Colonic mucosa (tissue), 4 donors: ENCODE measurements at places on chromosomes 2 and 18. TPM values are rescaled to one million over a fixed set of nuclear protein-coding genes. Genes with fewer than 3 reads are reported as not detected.

DNA sequence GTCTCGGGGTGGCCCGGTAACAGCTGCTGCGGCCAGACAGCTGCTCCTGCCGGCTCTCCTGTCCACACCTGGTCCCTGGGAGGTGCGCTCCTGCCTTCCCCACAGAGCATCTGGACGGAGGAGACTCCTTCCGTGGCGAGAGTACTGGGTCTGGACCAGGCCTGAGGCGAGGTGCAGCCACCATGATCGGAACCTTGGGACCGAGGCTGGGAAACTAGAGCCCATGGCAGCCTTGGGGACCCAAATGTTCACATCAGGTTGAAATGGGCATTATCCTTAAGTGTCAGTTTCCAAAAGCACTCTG is 628 bp downstream of the GIGYF2 start:
- peak overlapping the region; percentile 99 for H3K4me3 ChIP-seq
- H3K36me3 ChIP-seq = no peaks in the 10 kb centered on the region
- H3K4me1 ChIP-seq = no peaks in the 10 kb centered on the region
- H3K27ac ChIP-seq = peak overlapping the region; percentile 94
- DNase-seq = no peak

GRCh38 chr2:231068525-231069222 is 12.0 kb downstream of the PSMD1 start:
- H3K4me3 ChIP-seq = no peak overlapping the region
- no peak overlapping the region for H3K27ac ChIP-seq
- no peaks in the 10 kb centered on the region for H3K36me3 ChIP-seq

DNA sequence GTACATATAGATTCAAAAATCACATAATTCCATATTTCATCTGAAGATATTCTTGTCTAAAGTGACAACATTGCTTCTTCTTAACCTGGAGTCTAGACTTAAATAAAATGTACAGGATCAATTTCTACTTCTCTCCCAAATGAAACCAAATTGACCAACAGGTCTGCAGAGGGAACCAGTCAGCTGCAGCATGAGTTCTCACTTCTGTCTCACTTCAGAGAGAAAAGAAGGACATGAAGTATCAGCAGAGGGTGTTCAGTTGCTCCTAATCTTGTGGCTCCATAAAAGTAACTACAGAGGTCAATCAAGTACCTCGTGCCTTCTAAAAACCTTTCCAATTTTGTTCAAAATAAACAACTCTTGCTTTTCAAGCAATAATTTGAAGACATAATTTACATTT is 47.2 kb upstream of the MAP2 start:
- H3K27ac ChIP-seq = no peak overlapping the region
- H3K4me3 ChIP-seq = no peak overlapping the region
- H3K27me3 ChIP-seq = no peaks in the 10 kb centered on the region
- no peaks in the 10 kb centered on the region for H3K4me1 ChIP-seq

DNA sequence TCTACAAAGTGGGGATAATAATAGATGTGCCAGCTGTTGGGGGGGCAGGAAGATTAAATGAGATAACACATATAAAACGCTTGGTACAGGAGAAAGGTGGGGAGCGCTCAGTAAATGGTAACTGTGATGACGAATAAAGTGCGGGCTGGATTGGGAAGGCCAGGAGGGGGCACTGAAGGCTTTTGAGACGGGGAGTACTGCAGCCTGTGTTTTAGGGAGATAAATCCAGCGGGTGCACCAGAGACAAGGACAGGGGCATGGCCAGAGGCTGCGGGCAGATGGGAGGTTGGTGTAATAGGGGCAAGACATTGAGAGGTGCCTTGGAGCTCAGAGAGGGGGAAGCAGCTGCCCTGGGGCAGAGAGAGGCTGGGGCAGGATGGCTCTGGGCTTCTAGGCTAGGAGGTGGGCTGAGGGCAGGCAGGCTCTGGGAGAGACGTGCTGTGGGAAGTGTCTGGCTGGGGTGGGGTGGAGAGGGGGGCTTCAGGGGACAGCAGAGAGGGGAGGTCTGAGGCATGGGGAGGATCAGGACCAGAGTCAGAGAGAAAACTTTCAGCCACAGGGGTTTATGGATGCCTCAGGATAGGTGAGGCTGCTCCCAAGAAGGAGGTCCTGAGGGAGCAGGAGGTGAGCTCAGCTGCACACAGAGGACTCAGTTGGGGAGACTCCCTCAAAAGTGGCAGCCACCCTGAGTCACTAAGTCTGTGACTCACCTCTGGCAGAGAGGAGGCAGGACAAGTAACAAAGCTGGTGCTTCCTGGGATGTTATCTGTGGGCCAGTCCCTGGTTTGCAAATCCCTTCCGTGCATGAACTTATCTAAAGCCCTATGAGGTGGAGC is 18.8 kb downstream of the TEX44 start:
- no peak overlapping the region for H3K4me3 ChIP-seq
- no peaks in the 10 kb centered on the region for H3K27me3 ChIP-seq
- H3K36me3 ChIP-seq = no peaks in the 10 kb centered on the region
- peaks cover 33% of the 10 kb centered on the region for H3K4me1 ChIP-seq

GRCh38 chr18:64244571-64244970 is 95.7 kb upstream of the LINC00305 start:
- no peak for DNase-seq
- H3K4me1 ChIP-seq = no peaks in the 10 kb centered on the region
- H3K4me3 ChIP-seq = no peak overlapping the region

DNA sequence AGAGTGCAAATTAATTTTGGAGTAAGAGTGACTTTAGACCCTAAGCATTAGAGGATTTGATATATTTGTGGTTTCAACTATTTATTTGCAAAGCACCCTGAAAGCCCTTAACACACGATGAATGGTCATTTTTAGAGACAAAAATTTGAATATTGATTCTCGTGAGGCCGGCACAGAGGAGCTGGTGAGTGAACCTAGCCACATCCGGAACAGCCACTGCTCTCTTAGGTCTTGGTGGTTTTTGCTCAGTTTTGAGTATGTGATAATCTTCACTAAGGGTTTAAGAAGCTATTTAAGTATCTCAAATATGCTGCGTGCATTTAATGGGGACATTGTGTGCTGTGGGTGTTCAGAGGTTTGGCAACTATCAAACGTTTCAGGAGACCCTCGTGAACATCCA is 204.8 kb downstream of the TSN start:
- no peak overlapping the region for H3K27ac ChIP-seq
- H3K4me1 ChIP-seq = no peaks in the 10 kb centered on the region
- DNase-seq = no peak
- H3K4me3 ChIP-seq = no peak overlapping the region
- H3K36me3 ChIP-seq = no peaks in the 10 kb centered on the region

DNA sequence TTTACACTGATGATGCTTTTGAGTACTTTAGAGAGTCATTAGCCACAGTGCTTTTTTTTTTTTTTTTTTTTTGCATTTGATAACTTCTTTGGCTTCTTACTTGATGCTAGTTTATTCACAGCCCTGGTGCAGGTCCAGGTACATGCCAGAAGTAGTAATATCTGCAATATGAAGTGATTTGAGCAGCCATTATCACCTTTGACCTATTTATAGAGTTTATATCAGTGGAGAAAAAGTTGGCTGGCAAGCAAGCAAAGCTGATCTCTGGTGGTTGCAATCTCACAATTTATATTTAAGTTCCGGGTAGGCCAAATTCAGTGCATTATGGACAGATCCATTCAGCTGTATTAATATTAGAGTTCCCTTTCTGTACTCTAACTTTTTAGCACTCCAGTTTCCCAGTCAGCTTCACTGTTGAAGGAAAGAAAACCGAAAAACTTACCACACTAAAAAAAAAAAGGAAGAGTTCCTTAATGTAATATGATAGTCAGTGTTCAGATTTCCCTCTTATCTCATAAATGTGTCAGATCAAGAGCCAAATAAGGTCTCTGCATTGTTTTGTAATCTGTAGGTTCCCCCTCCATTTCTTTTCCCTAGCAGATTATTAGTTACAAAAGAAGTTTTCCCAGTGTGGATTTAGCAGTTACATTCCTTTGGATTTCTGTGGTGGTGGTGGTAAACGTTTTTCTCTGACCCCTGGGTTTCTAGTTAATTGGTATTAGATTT is 78.6 kb downstream of the HAUS1 start:
- H3K36me3 ChIP-seq = no peaks in the 10 kb centered on the region
- no peak for DNase-seq
- H3K4me1 ChIP-seq = no peaks in the 10 kb centered on the region
- H3K27ac ChIP-seq = no peak overlapping the region
- no peaks in the 10 kb centered on the region for H3K27me3 ChIP-seq
- H3K4me3 ChIP-seq = no peak overlapping the region

DNA sequence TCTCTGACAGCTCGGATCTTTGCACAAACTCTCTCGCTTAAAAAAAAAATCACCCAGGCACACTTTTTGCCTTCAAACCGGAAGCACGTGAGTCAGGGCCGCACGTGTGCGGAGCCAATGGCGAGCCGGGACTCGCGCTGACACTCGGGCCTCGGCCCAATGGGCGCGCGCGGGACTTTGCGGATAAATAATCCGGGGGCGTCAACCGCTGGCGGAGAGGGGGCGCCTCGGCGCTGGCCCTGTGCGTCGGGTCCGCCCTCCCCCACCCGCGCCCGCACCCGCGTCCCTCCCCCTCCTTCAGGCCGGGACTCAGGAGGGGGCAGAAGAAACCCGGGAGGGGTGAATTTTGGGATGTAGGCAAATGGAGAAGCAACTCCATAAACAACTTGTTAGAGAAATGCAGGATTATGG is 319 bp upstream of the EN1 start:
- H3K4me1 ChIP-seq = peaks cover 9% of the 10 kb centered on the region
- H3K4me3 ChIP-seq = peak overlapping the region; percentile 13
- DNase-seq = no peak
- H3K27ac ChIP-seq = no peak overlapping the region

- no peak overlapping the region for H3K27ac ChIP-seq
- H3K27me3 ChIP-seq = no peaks in the 10 kb centered on the region
- no peaks in the 10 kb centered on the region for H3K36me3 ChIP-seq
- no peak for DNase-seq
- no peaks in the 10 kb centered on the region for H3K4me1 ChIP-seq
Observed at GRCh38 chr2:40169856-40170255, 282.0 kb downstream of the SLC8A1 start.

- H3K27ac ChIP-seq = no peak overlapping the region
- H3K4me1 ChIP-seq = no peaks in the 10 kb centered on the region
- H3K36me3 ChIP-seq = no peaks in the 10 kb centered on the region
- no peak overlapping the region for H3K4me3 ChIP-seq
- no peaks in the 10 kb centered on the region for H3K27me3 ChIP-seq
- peak; percentile 47 for DNase-seq
Observed at GRCh38 chr2:217826520-217826919, 176.3 kb downstream of the TNS1 start.

DNA sequence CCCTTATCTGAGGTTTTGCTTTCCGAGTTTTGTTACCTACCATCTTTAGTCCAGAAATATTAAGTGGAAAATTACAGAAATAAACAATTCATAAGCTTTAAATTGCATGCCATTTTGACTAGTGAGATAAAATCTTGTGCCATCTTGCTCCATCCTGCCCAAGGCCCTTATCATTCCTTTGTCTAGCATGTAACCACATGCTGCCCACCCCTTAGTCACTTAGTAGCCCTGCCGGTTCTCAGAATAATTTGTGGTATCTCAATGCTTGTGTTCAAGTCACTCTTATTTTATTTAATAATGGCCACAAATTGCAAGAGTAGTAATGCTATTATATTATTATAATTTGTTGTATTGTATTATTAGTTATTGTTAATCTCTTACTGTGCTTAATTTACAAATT is 36.8 kb upstream of the VPS54 start:
- H3K27ac ChIP-seq = no peak overlapping the region
- DNase-seq = no peak
- H3K36me3 ChIP-seq = no peaks in the 10 kb centered on the region
- H3K4me3 ChIP-seq = no peak overlapping the region

DNA sequence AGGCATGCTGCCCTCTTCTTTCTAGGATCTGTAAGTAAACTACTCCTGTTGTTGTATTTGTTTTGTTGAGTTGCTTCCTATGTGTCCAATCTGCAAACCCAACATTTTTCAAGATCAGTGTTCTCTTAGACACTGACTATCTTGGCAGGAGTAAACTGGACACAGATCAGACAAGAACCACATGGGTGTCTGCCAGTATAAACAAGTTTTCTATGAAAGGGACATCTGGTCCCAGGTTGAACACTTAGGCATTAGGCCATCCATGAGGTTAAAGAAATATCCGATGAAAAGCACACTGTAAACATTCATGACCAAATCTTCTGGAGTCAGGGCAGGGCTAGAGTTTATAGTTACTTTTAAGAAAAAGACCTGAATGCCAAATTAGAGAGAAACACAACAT is 441.8 kb downstream of the NYAP2 start:
- H3K36me3 ChIP-seq = no peaks in the 10 kb centered on the region
- no peak for DNase-seq
- H3K27ac ChIP-seq = no peak overlapping the region
- H3K4me1 ChIP-seq = no peaks in the 10 kb centered on the region
- H3K4me3 ChIP-seq = no peak overlapping the region
- no peaks in the 10 kb centered on the region for H3K27me3 ChIP-seq

- H3K4me3 ChIP-seq = no peak overlapping the region
- H3K4me1 ChIP-seq = no peaks in the 10 kb centered on the region
- DNase-seq = no peak
- no peak overlapping the region for H3K27ac ChIP-seq
- H3K27me3 ChIP-seq = no peaks in the 10 kb centered on the region
Observed at GRCh38 chr2:54617409-54617808, 106.1 kb upstream of the EML6 start.

CERKL gene
- total RNA-seq = 0.20 TPM

EVX2 gene
- not detected for total RNA-seq

RAB27B gene
- total RNA-seq = 12.5 TPM

LRRTM1 gene
- total RNA-seq = 0.66 TPM

SERPINB2 gene
- total RNA-seq = 0.29 TPM

EDAR gene
- total RNA-seq = 0.69 TPM
